Esophagus mucosa (tissue), 1 donor: ENCODE measurements at places on chromosomes 12 and 14.

GRCh38 chr12:50314636-50315312 is 31.5 kb upstream of the LIMA1 start:
- ATAC-seq, result no peak

DNA sequence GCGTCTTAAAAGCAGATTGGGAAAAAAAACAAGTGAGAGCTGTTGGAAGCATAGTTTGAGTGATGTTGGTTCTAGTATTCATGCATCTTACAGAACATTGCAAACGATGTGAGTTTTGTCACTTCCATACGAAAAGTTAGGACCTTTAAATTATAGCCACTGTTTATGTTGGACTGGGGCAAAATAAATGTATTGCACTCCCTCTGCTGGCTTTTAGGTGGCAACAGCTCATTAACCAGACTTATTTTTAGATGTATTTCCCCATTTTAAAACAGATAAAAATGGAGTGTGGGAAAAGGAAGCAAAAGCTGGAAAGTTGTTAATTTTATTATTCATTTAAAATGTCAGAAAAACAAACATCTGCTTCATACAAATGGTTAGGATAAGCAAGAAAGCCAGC is 111.9 kb downstream of the LGR5 start:
- ATAC-seq, result no peak

DNA sequence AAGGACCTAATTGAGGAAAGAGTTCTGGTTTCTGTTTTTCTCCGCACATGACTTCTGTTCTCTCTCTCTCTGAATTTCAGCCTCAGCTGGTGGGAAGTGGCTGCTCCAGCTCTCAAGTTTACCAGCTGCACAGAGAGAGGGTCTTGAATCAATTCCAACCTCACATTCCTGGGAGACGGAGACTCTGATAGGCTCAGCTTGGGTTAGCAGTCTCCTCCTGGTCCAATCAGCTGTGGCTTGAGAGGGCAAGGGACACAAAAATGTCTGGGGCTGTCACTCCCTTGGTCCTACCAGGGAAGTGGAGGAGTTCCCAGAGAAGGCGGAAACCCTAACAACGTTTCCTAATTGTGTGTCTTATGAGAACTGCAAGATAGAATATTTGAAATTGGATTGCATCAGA is 7.0 kb downstream of the CCDC63 start:
- ATAC-seq, result no peak

GRCh38 chr14:22025879-22026278 is 352.3 kb upstream of the OR4E1 start:
- no peak for ATAC-seq

GRCh38 chr12:78636231-78636855 is 228.2 kb upstream of the SYT1 start:
- no peak for ATAC-seq

DNA sequence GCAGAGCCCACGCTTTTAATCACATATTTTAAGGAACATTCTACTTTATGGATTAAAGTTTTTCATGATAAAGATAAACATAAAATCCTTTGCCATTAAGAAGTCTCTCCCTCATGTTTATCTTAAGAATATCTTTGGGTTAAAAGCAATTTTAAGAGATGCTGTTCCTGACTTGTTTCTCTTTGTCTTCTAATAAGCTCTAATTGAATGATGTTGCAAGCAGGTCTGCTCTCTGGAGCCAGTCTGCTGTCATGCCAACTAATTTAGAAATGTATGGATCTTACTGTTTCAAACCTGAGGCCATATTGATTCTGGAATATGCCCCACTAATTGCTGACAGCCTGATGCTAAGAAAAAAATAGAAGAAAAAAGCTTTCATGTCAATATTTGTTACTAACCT is 173.6 kb downstream of the TTC8 start:
- ATAC-seq, result no peak
